NCI-H345 (cell line): ENCODE measurements at places on chromosomes 1 and 21.

DNA sequence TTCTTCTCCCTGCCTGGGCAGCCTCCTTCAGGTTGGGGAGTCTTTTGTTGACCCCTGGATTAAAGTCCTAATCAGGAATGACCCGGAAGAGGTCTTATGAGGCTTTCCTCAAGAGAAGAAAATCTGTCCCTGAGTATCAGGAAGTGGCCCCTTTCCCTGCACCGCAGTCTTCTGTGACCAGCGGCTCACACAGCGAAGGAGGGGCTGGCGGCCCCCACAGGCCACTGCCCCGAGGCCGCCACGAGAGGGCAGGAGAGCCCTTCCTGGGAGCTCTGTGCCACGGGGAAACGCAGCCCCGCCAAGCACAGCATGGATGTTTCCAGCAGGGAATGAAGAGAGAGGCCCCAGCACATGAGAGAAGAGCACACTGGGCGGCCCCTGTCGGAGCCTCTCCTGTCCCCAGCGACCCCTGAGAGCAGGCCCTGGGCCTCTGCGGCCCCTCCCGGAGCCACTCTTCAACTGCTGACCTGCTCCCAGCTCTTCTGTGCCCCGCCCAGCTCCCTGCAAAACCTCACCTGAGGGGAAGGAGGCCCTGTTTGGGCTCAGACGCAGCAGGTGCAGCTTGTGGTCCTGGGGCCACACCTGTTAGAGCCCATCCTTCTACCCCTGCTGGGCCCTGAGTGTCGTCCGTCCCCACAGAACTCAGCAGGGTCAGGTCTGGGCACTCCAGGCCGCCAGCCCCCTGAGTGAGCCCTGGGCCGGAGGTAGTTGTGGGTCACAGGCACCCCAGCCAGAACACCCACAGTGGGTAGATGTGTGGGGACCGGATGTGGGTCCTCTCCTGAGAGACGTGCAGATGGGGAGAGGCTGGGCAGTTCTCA is 4.9 kb upstream of the POFUT2 start:
- DNase-seq: peak; percentile 87

DNA sequence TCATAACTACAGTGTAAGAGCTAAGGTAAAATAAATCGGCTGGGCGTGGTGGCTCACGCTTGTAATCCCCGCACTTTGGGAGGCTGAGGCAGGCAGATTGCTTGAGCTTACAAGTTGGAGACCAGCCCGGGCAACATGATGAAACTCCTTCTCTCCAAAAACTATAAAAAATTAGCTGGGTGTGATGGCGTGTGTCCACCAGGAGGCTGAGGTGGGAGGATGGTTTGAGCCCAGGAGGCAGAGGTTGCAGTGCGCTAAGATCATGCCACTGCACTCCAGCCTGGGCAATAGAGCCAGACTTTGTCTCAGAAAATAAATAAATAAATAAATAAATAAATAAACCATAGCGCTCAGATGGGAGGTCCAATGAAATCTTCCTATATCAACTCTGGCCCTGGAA is 16.7 kb upstream of the FAM110D start:
- DNase-seq: no peak

DNA sequence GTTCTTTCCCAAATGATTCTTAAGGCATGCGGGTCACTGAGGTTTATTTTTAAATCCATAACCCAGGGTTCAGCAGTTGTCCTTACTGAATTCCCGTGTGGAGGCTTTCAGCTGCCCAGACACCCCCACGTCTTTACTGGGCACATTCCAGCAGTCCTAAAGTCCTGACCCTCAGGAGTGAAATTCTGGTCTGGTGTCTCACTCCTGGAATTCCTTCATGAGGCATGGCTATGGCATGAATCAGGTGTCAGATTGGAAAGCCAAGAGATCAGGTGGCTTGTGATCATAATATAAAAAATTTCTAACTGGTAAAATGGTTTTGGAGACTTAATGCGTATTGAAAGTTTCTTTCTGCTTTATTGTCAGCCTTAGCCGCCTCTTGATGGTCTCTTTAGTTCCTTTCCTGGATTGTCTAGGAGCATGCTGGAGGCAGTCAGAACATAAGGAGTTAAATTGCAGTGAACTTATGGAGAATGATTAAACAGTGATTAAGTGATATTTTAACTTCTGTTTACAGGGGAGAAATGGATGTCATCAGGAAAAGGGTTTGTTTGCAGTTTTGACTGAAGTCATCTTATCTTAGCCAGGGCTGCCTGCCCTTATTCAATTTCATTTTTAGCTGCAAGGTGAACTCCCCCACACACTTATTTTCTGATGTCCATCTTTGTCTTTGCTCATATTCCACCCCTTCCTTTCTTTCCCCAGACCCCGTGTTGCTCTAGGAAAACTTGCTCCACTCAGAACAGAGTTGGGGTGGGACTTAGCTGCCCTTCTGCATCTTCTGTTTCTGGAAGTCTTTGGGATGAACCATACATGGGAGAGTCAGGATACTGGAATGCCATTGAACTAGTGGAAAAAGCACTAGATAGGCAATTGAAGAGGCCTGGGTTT is 25.7 kb upstream of the MACF1 start:
- DNase-seq: no peak

GRCh38 chr1:201506092-201506491 is 831 bp downstream of the CSRP1 start:
- DNase-seq: no peak

GRCh38 chr1:205191622-205192021 is 19.9 kb downstream of the DSTYK start:
- no peak for DNase-seq

- no peak for DNase-seq
These were observed 37.4 kb downstream of the CFAP74 start for GRCh38 chr1:1966071-1966740.

DNA sequence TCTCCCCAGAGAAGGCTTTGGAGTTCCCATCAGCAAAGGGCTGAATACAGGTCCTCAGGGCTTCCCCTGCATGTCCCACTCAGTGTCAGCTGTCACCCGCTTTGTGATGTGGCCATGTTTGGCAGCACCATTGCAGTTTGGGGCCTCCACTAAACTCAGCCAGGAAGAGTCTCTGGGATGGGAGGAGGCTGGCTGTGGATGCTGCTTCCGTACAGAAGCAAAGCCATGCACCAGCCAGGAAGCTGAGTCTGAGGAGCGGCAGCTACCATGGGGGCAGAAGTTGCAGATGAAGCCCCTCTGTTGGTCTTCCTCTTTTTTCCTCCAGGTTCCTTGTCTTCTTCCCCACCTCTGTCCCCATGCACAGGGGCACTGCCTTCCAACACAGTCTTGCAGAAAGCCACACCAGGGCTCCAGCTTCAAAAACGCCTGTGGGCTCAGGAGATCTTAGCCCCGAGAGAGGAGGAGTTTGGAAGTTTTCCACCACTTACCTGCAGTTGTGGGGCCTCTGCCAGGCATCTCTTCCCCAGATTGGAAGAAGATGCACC is 416.8 kb downstream of the NPHP4 start:
- DNase-seq: no peak

DNA sequence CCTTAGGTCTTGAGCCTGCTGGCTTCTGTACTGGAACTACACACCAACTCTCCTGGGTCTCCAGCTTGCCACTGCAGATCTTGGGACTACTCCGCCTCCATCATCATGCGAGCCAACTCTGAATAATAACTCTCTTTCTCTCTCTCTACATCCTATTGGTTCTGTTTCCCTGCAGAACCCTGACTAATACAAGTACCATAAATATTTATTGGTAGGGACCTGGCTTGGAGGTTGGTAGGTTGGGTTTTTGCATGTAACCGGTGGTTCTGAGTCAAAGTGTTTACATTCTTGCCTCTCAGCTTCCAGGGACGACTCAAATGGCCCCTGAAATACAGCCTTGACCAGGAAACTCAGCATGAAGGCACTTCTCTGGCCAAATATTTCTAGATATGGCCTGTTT is 110.4 kb downstream of the KCND3 start:
- no peak for DNase-seq

DNA sequence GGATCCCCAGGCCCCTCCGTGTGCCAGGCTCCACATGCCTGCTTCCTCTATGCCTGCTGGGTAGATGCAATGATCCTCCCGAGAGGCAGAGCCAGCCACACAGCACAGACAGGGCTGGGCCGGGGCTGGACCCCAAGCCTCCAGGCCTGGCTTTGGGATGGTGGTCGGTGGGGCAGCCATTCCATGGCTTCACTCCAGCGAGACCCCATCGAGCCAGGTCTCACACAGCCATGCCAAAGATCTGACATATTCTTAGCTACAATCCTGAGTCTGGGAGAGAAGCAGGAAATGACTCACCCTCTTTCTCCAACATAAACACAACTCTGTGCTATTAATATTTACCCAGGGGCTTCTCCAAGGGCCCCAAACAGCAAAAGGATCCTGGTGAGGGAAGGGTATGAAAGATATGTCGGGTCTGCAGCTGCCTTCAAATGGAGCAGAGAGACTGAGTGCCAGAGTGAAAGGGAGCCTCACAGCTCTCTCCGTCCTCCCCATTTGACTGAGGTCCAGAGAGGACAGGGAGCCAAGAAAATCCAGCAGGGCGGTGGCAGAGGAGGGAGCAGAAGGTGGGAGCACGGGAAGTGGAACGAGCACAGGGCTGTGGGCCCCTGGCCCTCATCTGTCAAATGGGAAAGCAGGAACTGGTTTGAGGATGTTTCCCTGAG is 639.5 kb downstream of the MATN1 start:
- DNase-seq: no peak

DNA sequence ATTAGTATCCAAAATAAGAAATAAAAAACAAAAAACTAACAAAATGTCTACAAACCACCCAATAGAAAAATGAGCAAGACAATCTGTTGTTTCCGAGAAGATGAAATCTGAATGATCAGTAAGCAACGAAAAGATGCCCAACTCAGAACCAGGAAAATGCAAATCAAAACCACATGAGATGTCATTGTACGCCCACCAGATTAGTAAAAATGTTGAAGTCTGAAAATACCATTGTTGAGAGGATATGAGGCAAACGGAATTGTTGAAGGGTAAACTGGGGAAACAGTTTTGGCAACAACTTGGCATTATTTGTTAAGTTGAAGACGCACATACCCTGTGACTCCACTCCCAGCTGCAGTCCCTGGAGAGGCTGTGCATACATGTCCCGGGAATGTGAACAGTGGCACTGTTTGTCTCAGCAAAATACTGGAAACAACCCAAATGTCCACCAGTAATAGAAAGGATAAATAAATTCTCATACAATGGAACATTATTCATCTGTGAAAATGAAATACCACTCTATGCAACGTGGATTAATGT is 10.6 kb downstream of the ZBTB17 start:
- no peak for DNase-seq

- peak; percentile 74 for DNase-seq
These were observed 68.5 kb downstream of the GIPC2 start for GRCh38 chr1:78114034-78114956.

GRCh38 chr1:213481395-213481794 is 430.4 kb downstream of the RPS6KC1 start:
- no peak for DNase-seq

- DNase-seq: no peak
These were observed 33.1 kb upstream of the SAMD11 start for GRCh38 chr1:890661-891060.

- DNase-seq: no peak
These were observed 67.3 kb downstream of the RUNX1 start for GRCh38 chr21:34981791-34982190.

DNA sequence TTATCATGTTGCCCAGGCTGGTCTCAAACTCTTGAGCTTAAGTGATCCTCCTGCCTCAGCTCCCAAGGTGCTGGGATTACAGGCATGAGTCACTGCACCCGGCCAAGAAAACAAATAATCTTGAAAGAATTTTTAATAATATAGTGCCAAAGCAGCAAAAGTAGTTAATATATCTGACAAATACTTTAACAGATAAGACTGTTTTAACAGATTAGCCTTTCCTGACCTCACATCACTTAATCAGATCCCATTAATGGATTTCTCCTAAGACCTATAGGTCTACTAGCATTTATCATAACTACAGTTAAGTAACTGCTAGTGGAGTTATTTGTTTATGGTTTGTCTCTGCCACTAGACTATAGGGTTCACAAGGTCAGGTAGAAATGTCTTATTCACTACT is 61.1 kb upstream of the HP1BP3 start:
- DNase-seq: no peak

- no peak for DNase-seq
These were observed 4.7 kb downstream of the S100A2 start for GRCh38 chr1:153560771-153561465.

- DNase-seq: no peak
These were observed 23.9 kb downstream of the COL6A1 start for GRCh38 chr21:46005481-46005881.

- DNase-seq: no peak
These were observed 27.8 kb downstream of the IGFN1 start for GRCh38 chr1:201218409-201218808.

- no peak for DNase-seq
These were observed 111.7 kb downstream of the RHOU start for GRCh38 chr1:228846952-228847351.

- no peak for DNase-seq
These were observed 109.8 kb downstream of the OSBPL9 start for GRCh38 chr1:51726544-51727225.

- peak; percentile 37 for DNase-seq
These were observed 112.2 kb downstream of the NR5A2 start for GRCh38 chr1:200139661-200140250.

- no peak for DNase-seq
These were observed 21.0 kb upstream of the SPATA6 start for GRCh38 chr1:48493041-48493440.

GRCh38 chr1:200319148-200319547 is 90.7 kb downstream of the ZNF281 start:
- DNase-seq: no peak

- peak; percentile 85 for DNase-seq
These were observed 4.0 kb upstream of the LACTBL1 start for GRCh38 chr1:22976461-22977243.
